ENCODE measurements at places on chromosomes 7 and 10.

- peak; percentile 57 for DNase-seq
Measured at GRCh38 chr10:120978589-120979252, 127.6 kb downstream of the WDR11 start.

- DNase-seq: no peak
Measured at GRCh38 chr10:127736915-127737562, at the start of gene FOXI2. Gene FOXI2 (plus strand): TSS chr10:127737185. CDS start chr10:127737274, 89 bp downstream.

DNA sequence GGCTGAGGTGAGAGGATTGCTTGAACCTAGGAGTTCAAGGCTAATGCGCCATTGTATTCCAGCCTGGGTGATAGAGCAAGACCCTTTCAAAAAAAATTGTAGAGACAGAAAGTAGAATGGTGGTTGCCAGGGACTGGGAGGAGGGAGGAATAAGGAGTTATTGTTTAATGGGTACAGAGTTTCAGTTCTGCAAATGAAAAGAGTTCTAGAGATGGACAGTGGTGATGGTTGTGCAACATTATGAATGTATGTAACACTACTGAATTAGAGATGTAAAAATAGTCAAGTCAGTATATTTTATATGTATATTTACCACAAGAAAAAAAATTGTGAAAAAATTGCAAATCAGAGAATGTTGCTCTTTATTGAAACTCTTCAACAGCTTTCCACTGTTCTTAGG lies 266.5 kb upstream of the NPY start:
- DNase-seq: no peak

DNA sequence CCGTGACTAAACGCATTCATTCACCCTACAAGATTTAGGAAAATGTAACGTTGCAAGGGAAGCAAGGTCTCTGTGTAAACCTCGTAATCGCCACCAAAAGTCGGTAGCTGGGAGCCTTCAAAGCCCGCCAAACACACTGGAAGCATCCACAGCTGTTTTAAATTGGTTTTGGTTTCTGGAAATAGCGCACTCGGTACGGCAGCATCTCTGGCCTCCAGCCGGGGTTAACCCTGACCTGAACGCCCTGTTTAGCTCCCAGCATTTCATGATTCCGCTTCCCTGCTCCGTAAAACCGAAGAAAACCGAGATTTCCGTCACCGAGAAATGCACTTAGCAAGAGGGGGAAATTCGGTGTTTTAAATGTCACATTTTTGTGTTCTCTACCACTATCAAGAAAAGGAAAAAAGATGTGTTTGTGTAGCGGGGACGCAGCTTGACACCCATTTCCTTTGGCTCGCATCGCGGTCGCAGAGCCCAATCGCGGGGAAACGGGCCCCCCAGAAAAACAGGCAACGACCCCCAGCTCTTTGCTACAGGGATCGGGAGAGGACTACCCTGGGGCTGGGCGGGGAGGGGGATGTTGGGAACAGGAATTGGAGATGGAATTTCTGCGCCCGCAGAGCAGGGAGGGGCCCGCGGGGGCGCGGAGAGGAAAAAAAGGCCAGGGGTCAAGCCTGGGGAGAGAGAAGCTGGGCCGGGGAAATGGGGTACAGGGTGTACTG lies 646 bp downstream of the SGCE start:
- DNase-seq: no peak

DNA sequence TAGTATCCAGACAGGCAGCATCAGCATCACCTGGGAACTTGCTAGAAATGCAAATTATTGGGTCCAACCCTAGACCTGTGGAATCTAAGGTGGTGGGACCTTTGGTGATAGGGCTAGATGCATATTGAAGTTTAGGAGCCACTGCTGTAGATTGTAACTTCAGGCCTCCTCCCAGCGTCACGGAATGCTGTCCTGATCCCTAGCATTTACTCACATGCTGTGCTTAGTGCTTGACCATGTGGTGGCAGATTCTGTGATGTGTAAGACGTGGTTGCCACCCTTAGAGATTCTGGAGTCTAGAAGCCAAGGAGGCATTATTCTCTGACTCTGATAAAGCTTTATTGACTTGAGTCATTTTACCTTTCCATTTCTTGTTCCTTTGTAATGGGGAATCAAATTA lies 13.5 kb downstream of the AHR start:
- DNase-seq: no peak

GRCh38 chr10:5442065-5442989 lies 30.0 kb downstream of the NET1 start:
- DNase-seq: no peak

GRCh38 chr7:98879198-98879978 lies 1.1 kb downstream of the TRRAP start:
- DNase-seq: no peak

- no peak for DNase-seq
Measured at GRCh38 chr7:30950197-30950596, 13.6 kb upstream of the GHRHR start.

- DNase-seq: no peak
Measured at GRCh38 chr7:110664803-110665202, 426.1 kb upstream of the LRRN3 start.

DNA sequence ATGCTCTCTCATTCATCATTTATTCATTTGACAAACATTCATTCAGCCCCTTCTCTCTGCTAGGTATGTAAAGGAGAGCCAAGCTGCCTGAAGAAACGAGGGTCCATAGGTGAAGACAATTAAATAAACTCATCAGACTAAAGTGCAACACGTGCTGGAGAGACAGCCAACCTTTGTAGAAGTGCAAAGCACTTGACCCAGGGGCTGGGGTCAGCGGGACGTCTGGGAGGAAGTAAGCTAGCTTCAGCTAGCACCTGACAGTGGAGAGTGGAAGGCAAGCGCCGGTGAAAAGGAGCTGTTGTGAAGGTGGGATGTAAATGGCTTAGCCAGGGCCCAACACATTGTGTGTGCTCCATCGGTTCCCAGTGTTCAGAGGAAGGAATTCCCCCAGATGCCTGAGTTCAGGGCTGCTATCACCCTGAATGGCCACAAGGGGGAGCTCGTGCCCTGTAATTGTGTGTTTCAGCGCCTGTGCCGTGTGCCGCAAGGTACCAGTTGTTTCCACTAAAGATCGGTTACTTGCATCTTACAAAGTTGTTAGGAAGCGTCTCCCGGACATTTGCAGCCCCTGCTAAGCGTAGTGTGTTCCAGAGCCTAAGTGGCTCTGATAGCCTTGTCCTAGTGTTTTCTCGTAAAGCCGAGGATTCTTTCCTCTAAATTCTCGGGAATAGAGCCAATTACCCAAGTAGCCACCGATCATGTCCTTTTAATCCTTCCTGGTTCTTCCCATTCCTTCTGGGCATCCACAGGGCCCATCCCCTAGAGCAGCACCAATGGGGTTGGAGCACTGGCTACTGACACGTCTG lies 30.6 kb downstream of the TLX1 start:
- DNase-seq: peak; percentile 10

DNA sequence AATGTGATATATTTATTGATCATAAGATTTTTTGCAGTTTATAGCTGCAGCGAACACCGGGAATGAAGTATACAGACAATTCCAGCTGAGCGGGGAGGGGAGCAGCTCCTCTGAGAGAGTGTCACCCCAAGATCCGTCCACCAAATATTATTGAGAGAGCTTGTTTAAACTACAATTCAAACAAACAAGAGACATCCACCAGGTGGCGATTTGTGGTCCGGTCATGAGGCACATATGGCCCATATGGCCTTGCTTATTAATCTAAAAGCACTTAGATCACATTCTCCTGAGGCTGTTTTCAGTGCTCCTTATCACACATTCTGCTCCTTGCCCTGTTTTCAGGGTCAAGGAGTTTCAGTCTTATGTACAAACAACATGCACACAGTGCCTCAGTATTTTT lies 83.1 kb downstream of the THSD7A start:
- no peak for DNase-seq

GRCh38 chr7:30159698-30160143 lies 24.9 kb downstream of the MTURN start:
- DNase-seq: no peak

- no peak for DNase-seq
Measured at GRCh38 chr10:32299354-32299980, 47.5 kb downstream of the EPC1 start.

DNA sequence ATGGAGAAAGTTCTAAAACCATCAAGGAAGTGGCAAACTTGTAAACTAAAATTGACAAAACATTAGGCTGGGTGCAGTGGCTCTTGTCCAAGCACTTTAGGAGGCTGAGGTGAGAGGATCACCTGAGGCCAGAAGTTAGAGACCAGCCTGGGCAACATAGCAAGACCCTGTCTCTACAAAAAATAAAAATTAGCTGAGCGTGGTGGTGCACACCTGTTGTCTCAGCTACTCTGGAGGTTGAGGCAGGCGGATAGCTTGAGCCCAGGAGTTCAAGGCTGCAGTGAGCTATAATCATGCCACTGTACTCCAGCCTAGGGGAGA lies 29.4 kb upstream of the HNRNPH3 start:
- no peak for DNase-seq

GRCh38 chr7:7739204-7740036 lies 21.0 kb upstream of the RPA3 start:
- DNase-seq: no peak

DNA sequence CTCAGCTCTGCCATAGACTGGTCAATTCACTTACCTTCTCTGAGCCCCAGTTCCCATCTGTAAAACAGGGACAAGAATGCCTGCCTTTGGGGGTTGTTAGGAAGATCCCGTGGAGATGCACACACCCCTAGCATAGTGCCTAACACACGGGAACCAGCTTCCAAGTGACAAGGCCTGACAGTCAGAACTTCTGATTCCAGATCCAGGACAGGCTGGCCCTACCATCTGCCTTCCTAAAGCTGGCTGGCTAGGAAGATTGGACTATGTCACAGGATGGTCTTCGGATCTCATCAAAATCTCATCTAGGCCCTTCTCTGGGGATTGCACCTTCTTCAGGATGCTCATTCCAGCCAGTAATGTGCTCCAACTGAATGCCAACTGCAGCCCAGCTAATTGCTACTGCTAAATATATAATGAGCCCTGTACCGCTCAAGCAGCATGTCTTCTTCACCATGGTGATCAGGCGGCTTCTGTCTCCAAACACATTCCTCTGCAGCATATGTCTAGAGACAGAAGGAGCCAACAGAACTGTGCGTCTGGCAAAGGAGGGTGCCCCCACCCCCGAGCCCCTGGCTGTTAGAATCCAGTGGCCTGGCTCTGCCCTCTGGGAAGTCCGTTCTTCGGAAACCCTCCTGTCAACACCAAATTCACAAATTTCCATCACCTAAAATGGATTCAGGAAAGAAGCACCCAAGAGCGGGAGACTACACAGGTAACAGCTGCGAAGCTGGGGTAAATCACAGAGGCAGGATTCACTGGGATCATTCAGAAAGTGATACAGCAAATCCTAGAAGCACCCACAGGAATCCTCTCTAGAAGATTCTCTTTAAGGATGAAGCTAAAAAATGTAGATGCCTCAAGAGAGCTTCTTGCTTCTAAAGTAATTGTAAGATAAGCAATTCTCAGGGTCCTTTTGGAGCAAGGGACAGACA lies 142.1 kb upstream of the EEPD1 start:
- DNase-seq: no peak

DNA sequence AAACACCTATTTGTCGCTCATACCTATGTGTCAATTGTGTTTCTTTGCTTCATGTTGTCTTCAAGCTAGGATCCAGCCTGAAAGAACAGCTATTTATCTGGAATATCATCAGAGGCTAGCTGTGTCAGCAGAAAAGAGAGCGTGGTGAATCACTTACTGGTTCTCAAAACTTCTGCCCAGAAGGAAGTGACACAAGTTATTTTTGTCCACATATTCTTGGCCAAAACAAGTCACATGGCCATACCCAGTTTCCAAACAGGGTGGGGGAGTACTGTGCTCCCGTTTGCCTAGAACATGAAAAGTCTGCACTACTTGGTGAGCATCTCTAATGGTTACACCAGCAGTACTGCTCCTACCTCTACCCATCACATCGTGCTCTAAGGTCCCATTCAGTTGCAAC lies 160.9 kb upstream of the CSTF2T start:
- DNase-seq: no peak

GRCh38 chr10:24382596-24382978 lies 173.6 kb downstream of the KIAA1217 start:
- DNase-seq: no peak

DNA sequence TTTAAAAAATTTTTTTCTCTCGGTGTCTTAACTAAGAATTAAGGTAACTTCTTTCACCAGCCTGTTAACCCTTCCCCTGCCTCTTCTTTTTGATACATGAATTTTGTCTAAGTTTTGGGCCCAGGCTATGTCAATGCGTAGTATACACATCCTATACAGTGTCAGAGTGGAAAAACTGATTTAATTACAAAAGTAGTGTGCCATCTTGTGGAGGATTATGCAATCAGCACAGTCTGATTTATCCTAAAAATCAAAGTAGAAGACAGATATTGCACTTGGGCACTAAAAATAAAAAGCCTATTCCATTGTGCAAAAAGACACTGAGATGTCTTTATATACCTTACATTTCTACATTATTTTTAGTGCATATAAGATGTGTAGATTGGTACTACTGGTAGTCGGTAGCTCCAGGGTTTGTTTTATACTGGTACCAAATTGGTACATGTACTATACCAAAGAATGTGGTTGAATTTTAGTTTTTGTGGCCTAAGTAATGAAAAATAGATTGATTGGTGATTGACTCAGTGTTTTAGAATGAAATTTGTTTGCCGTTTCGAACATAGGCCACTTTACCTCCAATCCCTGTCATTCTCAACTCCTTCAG lies 96.6 kb downstream of the MKLN1 start:
- DNase-seq: no peak

GRCh38 chr10:113099431-113100183 lies 149.6 kb downstream of the TCF7L2 start:
- peak; percentile 52 for DNase-seq

DNA sequence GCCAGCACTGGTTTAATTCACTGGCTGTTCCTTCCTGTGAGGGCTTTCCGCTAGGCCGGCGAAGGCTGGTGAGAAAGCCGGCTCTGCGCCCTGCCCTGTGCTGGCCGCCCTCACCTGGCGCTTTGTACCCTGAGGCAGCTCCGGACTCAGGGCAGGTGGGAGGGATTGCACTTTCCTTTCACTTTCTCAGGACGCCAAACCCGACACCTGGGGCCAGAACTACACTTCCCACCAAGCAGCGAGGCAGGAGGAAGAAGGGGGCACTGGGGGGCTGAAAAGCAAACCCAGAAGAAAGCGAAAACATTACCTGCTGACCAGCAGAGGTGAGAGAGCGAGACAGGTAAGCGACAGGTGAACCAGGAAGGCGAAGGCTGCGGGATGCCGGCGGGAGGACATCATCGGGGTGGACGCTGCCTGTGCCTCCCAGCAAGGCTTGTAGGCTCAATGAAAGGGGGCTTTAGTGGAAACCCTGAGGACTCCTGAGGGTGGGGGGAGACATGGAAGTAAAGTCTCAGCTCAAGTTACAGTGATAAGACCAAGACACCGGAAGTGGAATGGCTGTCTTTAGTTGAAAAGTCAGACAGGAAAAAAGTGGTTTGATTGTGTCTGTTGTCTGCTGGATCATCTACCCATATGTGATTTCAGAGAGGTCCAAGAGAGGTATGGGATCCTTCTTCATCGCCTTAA lies at the start of gene RAB19:
RAB19 (plus strand) TSS at position 181 of the 687 bp plus-strand sequence. CDS start 3,589 bp downstream, outside the sequence.
- no peak for DNase-seq

Data from kidney epithelial cell (primary cell).